Right renal cortex interstitium (tissue), 3 donors: ENCODE measurements at places on chromosomes 6 and 20.

DNA sequence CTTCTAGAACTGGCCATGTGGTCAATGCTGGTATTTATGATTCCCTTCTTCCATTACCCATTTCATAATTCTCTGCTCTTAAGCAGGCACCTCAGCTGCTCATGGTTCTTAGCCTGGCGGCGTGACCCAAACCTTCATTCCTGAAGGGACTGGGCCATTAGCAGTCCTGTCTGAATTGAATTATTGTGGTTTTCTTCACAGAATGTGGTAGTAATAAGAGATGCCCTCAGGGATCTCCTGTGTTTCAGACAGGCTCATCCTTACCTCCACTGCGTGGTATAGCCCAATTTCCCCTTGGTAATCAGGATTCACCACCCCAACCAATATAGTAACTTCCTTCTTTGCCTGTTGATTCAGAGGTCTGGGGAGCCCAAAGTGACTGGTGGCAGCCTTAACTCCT lies 37.6 kb downstream of the PKIB start:
- no peak for DNase-seq

DNA sequence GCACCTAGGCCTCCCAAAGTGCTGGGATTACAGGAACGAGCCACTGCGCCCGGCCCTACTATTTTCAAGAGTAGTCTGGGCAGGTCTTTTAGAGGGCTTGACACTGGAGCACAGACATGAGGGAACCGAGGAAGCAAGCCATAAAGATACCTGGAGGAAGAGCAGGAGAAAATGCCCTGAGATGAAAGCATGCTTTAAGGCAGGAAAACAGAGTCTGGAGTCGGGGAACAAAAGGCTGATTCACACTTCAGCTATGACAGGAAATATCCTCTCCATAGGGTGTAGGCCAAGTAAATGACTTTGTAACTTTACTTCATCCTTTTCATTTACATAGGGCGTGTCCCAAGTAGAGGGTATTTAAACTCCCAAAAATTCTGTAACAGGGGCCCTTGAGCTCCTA lies 4.3 kb upstream of the SERINC3 start:
- no peak for DNase-seq

- no peak for DNase-seq
Measured at GRCh38 chr20:57389695-57390603, 1.2 kb upstream of the RBM38 start.

- no peak for DNase-seq
Measured at GRCh38 chr6:144739873-144740272, 454.7 kb downstream of the UTRN start.

DNA sequence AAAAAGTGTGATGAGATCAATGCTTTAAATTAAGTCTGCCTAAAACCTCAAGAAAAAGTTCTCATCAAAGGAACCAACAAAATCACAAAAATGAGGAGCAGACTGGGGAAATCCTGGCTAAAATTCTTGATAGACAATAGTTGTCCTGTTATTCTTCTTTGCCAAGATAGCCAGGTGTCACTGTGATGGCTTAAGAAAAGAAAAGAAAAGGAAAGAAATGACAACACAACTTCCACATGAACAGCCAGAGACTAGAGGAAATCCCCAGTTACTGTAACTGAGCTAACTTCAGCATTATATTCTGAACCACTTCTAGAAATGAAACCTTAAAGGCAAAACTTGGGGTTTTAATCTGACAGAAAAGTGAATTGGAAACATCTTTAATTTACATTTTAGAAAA lies 129.6 kb downstream of the CD24 start:
- DNase-seq = no peak

DNA sequence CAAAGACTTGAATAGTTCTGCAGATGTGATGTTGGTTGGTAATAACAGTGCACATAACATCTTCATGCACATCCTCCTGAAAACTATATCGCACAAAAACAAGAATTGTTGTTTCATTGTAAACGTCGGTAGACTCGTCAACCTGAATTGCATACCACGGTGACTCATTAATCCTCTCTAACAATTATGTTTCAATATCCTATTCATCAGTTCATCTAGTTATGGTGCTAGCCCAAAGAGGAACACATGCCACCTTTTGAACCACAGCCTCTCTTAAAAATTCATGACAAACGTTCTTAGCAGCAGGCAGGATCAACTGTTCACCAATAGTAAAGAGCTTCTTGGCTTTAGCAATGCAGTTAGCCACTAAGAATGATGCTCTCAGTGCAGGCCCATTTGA lies 25.0 kb downstream of the CRYBG1 start:
- no peak for DNase-seq

GRCh38 chr6:142851601-142852000 lies 93.4 kb downstream of the HIVEP2 start:
- no peak for DNase-seq

DNA sequence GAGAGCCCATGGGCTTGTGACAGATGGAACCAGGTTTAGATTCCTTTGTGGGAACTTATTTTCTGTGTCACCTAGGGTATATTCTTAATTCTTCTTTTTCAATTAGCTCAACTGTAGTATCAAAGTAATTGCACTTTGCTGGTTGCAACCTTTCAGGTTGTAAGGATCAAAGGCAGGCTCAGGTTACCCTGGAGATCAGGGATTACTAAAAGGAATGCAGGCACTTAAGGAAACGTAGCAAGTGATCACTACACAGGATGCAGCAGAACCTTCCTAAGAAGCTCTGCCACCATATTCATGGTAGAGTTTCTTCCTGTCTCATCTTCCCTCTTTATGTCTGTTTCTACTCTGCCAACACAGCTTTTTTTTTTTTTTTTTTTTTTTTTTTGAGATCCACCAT lies 133.2 kb upstream of the JAG1 start:
- no peak for DNase-seq

DNA sequence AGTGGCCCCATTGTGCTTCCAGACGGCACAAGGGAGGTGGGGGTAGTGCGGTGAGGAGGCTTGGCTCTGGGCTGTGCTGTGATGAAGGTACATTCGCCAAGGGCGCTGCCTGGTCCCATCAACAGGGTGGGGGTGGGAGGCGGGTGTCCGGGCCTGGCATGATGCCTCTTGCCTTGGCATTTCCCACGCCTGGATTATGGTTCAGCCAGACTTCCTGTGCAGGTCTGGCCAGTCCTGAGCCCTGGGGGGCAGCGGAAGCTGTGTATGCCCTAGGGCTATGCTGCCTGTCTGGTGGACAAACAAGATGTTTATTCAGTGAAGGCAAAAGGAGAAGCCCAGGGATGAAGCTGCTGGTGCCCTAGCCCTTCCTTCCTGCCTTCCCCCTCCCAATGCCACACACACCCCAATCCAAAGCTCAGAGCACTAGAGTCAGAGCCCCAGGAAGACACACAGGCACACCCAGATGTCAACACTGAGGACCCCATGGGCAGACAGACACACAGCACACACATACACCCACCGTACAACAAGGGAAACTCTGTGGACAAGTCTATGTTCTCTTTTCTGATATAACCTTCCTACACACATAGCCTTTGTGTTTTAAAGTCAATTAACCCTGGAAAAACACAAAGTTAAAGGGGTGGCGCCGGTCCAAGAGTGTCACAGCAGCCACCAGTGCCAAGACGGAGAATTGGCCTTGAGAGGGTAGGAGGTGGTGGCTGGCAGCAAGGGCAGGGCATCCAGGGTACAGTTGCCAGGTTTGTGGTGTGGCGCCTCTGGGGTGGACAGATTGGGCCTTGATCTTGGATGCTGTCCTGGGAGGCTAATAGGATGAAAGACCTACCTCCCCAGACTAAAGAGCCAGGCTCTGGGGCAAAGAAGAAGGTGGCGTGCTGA lies 54.7 kb upstream of the SAYSD1 start:
- no peak for DNase-seq

DNA sequence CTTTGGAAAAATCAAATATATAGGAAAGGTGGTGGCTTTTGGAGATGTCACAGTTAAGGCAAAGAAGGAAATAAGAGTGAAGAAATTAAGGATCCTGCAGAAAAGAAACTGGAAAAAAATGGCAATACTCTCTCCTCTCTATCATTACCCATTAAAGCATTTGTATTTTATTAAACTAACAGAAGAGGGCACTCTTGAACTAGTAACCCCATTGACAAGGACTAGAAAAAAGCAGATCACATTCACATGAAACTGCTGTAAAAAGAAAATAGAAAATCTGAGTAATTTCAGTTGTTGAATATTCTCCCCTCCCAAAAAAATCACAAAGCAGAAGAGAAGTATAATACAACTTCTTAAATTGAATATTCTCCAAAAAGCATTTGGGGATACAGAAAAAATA lies 104.1 kb upstream of the SLC35B3 start:
- DNase-seq = no peak

GRCh38 chr6:100322886-100323285 lies 141.8 kb downstream of the SIM1 start:
- no peak for DNase-seq

DNA sequence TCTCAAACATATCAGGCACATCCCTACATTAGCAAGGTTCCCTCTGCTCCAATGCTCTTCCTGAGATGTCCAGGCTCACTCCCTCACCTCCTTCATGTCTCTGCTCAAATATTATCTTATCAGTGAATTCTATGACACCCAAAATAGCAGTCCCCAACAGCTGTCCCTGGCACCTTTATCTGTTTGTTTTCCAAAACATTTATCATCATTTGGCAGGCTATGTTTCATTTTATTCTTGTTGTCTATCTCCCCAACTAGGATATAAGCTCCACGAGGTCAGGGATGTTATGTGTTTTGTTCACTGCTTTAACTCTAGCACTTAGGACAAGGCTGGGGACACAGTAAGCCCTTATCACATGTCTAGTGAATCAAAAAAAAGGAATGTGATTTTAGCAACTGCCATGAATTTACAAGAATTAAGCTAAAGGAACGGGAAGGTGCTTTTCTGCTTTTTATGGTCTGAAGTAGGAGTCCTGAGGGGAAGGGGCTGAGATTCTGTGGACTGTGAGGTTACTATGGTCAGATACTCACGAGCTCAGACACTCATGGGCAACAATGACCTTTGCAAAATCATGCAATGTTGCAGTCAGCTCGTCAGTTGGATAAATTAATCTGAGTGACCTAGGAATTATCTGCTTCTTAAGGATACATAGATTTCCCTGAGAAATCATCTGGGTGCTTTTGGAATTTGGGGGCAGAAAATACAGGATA lies 1.9 kb upstream of the IL22RA2 start:
- no peak for DNase-seq

DNA sequence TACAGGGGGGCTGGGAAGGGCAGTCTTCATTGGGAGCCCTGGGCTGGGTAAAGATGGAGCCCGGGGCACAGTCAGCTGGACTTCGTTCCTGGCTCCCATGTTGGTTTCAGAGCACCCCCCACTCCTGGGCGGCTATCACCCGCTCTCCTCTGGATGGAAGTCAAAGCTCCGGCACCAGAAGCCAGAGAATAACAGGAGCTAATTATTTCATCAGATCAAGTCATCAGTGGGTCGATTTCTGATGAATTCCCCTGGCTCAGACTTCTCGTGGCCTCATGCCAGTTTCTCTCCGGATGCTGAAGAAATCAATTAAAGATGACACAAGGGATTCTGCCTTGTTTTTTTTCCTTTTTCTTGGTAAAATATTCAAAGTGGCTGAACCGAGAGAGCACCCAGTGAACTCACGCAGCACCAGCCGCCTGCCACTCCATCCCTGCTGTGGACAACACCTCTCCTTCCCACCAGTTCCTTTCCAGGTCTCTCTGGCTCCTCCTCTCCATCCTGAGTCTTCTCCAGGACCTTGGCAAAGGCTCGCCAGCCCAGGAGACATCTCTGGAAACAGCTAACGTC lies 22.5 kb downstream of the SULF2 start:
- no peak for DNase-seq

DNA sequence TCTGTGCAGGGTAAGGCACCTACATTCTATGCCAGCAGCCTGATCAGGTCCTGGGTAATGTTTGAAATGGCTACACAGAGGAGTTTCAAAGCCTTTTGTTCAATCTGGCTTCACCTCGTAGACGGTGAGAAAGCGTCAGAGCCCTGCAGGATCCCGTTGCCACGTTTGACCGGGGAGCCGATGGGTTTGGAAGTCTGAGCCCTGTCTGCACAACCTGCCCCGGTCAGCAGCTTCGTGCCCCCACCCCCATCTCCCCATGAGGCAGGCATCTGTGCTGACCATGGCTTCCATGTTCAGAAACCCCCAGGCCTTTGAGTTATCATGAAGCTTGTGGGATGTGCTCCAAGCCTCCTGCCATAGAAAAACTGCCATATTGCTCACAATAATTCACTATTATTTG lies 63.9 kb downstream of the PTPN1 start:
- DNase-seq = no peak

DNA sequence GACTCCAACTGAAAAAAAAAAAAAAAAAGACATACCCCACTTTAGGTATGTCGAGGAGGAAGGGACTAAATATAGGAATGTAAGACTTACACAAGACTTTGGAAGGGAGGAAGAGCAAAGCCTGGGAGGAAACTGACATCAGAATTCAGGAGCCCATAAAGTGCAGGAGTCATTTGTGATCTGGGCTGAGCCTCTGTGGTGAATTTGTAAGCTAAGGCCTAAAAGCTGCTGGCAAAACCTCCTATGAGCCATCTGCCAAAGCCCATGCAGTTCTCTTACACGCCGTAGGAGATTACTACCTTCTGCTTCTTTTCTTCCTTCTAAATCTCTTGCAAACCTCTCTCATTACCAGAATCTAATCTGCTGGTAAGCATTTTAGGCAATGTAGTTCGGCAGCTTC lies 52.0 kb upstream of the THEMIS start:
- DNase-seq = no peak

GRCh38 chr20:2797136-2797983 lies 3.1 kb downstream of the CPXM1 start:
- no peak for DNase-seq

- DNase-seq = no peak
Measured at GRCh38 chr6:7547315-7547714, 5.8 kb downstream of the DSP start.

GRCh38 chr20:4674672-4675071 lies 47.0 kb upstream of the PRND start:
- DNase-seq = no peak

- DNase-seq = no peak
Measured at GRCh38 chr20:14518648-14519047, 181.2 kb upstream of the FLRT3 start.
